ENCODE measurements at places on chromosomes 6 and 20.

GRCh38 chr6:88376197-88376596 lies 210.1 kb upstream of the CNR1 start:
- DNase-seq = no peak

- no peak for DNase-seq
These were observed 137.0 kb downstream of the MRPL14 start for GRCh38 chr6:43990275-43990626.

- no peak for DNase-seq
These were observed 56.8 kb downstream of the PRDM1 start for GRCh38 chr6:106142876-106143431.

DNA sequence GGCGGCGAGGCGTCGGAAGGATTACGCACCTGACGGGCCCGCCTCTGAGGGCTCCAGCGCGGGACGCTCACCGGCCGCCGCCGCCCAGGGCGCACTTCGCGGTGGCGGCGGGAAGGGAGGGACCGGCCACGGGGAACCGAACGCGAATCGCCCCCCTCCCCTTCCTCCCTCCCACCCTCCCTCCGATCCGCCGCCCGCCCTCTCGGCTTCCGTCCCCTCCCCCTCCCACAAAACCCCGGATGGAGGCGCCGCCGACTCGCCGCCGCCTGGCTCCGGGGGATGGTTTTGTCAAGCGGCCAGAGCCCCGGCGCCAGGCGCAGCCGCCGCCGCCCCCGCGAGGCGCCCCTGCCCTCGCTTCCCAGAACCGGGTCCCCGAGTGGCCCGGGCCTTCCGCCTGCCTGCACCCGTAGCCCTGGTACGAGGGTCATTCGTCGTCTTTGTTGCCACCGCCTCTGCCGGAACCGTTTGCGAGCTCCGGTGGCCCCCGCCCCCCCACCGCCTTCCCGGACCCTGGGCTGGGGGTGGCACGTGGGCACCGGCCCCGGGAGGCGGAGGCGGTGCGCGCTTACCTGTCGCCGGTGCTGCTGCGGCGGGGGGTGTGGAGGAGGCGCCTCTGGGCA lies 398 bp downstream of the ZBTB2 start:
- DNase-seq = no peak

- DNase-seq = no peak
These were observed 366.5 kb downstream of the PLCB1 start for GRCh38 chr20:8498571-8498970.
